Activated CD4-positive, alpha-beta T cell treated with anti-CD3 and anti-CD28 coated beads for 4 hours (primary cell): ENCODE measurements at places on chromosomes 11 and 22.

- no peak for DNase-seq
These were observed 37.6 kb upstream of the SYT13 start for GRCh38 chr11:45323601-45324249.

GRCh38 chr11:64872790-64873488 lies 5.5 kb downstream of the EHD1 start:
- DNase-seq: no peak

DNA sequence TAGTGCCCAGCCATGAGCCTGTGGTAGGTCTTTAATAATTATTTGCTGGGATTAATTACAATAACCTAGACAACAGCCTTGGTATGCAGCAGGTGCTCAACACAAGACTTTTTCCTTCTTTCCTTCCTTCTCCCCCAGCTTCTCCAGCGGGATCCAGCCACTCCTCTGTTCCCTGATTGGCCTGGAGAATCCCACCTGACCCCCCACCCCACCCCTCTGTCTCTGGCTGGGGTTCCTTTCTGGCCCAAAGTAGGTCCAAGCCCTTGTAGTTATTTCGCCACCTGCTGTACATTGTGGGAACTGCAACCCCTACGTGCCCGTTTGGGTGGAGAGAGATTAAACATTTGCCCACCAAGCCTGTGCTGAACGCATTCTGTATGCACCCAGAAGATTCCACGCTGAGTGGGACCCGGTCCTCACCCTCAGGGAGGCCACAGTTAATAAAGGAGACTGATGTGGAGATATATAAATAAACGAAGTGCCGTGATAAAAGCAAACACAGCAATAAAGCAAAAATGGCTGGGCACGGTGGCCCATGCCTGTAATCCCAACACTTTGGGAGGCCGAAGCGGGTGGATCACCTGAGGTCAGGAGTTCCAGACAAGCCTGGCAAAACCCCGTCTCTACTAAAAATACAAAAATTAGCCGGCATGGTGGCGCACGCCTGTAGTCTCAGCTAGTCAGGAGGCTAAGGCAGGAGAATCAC lies 32.1 kb upstream of the DGKZ start:
- peak; percentile 77 for DNase-seq

- DNase-seq: no peak
These were observed 104.3 kb downstream of the KCNQ1 start for GRCh38 chr11:2549080-2549479.

- DNase-seq: no peak
These were observed 2.0 kb upstream of the CASTOR1 start for GRCh38 chr22:30291058-30291892.

DNA sequence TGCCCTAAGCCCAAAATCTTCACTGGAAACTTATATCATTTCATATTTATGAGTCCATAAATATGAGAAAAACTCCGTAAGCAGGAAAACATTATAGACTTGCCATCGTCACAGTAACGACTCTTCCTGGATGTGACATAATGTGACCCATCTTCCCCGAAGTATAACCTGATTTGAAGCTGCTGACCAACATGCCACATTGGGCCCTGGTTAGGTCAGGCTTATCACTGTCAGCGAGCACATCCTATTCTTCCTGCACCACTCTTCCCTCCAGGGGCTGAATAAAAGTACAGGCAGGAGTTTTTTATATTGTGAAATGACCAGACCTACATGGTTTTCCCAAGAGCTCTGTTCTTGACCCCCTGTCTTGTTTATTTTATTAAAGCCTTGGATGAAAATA lies 12.1 kb upstream of the BLID start:
- DNase-seq: no peak

DNA sequence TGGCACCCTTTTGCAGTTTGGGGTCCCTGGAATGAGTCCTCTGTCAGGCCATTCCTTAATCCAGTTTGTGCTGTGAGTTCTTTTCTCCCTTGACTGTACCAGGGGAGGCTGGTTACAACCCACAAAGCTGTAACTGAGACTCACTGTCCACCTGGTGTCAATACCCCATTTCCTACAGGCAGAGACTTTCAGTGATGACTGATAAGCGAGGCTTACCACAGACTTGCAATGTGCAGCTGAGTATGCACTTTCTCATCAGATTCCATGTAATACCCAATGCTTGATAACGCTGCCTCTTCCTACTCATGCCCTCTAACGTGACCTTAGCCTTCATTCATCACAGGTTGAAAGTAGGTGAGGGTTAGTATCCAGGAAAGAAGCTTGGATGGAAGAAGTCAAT lies 120.1 kb downstream of the INSC start:
- DNase-seq: no peak

DNA sequence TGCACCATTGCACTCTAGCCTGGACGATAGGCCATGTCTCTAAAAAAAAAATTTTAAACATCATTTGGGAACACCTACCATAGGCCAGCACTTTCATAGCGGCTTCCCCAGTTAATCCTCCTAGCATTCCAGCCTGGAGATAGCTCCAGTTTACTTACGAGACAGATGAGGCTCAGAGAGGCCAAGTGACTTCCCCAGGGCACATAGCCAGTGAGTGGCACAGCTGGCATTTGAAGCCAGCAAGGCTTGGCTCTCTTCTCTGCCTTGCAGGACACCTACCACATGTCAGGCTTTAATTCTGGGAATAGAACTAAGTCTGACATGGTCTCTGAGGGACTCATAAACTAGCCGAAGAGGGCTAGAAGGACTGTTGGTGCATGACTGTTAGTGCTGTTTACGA lies 4.9 kb upstream of the TAGLN start:
- DNase-seq: no peak

GRCh38 chr11:47375020-47375419 lies 3.3 kb downstream of the SPI1 start:
- DNase-seq: no peak

GRCh38 chr11:7486781-7487140 lies 1.5 kb downstream of the OLFML1 start:
- no peak for DNase-seq

DNA sequence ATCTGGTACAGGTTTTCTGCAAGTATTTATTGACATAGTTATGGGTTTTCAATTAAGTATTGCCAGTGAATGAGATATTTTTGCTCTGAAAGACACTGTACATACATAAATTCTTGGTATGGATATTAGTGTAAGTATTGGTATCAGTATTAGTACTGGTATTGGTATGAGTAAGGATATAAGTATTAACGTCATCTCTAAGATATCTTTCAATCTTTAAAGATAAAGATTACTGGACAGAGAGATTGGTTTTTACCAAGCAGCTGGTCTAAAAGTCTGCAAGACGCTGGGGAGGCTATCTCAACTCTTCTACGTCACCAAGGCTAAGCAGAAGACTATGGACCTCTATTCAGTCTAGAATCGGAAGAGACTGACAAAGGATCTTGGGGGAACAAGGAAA lies 234.5 kb downstream of the NXPE2 start:
- no peak for DNase-seq

GRCh38 chr11:121755191-121755590 lies 302.4 kb upstream of the SORL1-AS1 start:
- no peak for DNase-seq

DNA sequence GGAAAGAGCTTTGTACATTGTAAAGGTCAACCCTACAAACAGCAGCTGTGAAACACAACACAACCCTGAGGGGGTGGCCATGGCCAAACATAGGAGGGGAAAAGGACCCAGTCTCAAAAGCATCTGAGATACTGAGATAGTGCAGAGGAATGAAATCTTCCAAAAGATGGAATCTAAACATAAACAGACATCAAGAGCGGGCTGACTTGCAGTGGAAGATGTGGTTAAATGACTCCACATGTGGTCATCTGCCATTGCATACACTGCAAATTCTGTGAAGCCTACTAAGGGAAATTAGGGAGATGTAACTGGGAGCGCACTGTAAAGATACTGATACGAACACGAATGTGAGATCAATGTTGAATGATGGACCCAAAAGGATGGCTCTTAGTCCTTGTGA lies 22.0 kb downstream of the BDNF start:
- no peak for DNase-seq

DNA sequence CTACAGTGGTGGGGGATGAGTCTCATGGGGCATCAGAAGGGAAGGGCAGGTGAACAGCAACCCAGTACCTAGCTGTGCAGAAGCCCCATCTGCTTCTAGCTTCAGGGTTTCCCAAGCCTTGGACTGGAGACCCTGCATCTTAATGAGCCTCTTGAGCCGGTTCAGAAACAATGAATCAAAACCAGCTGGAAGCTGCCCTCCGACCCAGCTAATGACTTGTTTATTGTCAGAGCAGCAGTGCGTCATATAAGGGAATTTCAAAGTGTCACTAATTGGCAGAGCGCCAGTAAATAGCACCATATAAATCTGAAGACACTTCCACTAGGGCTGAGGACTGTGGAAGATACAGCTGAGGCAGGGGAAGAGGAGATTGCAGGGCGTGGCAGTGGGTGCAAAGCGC lies 57.5 kb downstream of the RPUSD4 start:
- DNase-seq: no peak
